ENCODE measurements at places on chromosomes 6 and 20.

DNA sequence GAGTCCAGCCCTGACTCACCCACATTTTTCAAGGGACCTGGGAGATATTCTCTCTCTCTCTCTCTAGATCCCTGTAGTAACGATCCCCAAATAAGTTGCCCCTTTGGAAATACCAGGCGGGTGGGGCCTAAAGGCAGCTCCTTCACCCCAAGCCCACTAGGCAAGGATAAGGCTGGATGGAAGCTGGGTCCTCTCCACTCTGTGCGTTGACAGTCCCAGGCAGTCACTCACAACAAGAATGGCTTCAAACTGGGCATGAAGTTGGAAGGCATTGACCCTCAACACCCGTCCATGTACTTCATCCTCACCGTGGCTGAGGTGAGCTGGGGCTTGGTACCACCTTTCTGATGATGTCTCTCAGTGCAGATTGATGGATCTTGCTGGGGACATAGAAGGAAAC lies 21.6 kb downstream of the L3MBTL1 start:
- no peak for DNase-seq

DNA sequence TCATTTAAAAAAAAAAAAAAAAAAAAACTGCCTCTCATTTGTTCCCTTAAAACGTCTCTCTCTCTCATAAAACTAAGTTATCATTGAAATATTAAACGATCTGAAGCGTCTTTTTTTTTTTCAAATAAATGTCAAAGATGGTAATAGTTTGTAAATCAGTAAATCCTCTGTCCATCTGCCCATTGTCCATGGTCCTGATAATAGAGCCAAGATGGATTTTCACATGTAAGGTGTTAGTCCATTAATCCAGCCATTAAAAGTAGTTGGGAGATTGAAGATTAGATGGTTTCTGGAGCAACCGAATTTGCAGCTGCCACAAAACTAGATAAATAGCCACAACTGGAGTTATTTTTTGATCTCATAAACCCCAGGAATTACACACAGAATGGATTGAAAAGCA lies 145.8 kb upstream of the SNX9 start:
- no peak for DNase-seq

- DNase-seq, result no peak
Measured at GRCh38 chr20:3751305-3751674, 16.3 kb downstream of the ADISSP start.

- DNase-seq, result no peak
Measured at GRCh38 chr20:53950031-53950430, 120.4 kb downstream of the BCAS1 start.

- DNase-seq, result no peak
Measured at GRCh38 chr6:155067956-155068615, 73.0 kb downstream of the TIAM2 start.

- no peak for DNase-seq
Measured at GRCh38 chr6:155970472-155970871, 514.8 kb upstream of the NOX3 start.

DNA sequence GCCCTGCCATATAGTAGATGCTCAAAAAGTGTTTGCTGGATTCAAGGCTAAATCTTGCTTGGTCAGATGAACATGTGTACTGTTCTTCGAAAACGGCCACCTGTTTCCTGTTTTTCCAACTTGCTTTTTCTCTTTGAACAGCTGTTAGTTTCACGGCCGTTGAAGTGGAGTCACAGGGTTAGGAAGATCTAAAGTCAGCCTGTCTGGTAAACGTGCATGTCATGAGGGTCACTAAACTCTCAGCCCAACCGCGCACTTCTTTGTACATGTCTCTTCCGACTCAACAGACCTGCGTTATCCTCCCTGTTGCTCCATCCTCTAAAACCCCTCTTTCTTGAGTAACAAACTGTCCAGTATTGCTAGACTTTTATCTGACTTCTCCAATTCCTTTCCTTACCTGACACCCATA lies 93.2 kb upstream of the MAN1A1 start:
- DNase-seq, result no peak

DNA sequence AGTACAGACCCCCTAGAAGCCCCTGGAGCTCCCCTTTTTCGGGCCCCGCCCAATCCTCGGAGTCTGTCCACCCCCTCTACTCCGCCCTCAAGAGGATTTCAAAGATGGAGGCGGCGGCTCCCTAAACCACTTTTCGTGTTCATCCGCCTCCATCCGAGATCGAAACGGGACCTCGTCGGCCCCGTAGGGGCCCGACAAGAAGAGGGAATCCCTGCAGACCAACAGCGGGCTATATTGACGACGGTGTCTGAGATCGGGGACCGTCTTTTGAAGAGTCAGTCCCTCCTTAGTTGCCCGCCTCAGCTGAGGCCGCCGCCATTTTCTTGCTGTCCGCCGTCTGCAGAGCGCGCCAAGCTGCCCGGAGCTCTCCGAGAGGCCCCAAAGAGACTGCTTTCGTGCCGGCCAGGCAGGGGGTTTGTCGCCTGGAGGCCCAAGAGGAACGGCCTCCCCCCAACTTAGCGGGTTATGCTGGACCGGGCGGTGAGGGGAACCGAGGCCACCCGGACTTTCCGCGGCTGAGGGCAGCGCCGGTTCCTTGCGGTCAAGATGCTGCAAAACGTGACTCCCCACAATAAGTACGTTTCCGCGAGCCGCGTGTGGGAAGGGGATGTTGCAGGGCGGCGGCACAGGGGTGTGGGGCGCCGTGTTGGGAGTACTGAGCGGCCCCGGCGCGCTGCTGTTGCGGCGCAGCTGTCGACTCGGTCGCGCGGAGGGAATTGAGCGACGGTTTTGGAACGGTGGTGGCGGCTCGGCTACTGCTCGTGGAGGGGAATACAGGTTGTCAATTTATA lies 4.2 kb downstream of the BRD2 start:
- no peak for DNase-seq

DNA sequence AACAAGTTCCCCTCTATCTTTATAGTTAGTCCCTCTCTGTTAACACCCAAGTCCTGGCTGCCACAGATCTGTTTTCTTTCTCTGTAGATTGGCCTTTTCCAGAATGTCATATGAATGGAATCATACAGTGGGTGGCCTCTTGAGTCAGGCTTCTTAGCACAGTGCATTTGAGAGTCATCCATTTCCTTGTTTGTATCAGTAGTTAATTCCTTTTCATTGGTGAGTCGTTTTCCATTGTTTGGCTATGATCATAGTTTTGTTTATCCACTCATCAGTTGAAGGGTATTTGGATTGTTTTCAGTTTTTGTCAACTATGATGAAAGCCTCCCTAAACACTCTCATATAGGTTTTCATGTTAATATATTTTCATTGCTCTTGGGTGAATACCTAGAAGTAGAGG lies 248.3 kb downstream of the ARID1B start:
- DNase-seq, result no peak

- DNase-seq, result no peak
Measured at GRCh38 chr20:22863826-22864225, 171.3 kb upstream of the SSTR4 start.

- no peak for DNase-seq
Measured at GRCh38 chr6:111573892-111574797, 31.5 kb downstream of the TRAF3IP2 start.

Measured in stimulated activated CD8-positive, alpha-beta memory T cell treated with anti-CD3 and anti-CD28 coated beads, Interleukin-4, amount 100 ng/mL, for 1 hour (primary cell).